ENCODE measurements at places on chromosomes 16 and 17. TPM values are rescaled to one million over a fixed set of nuclear protein-coding genes. Genes with fewer than 3 reads are reported as not detected.

Gene SLFN13
- total RNA-seq: 36.8 TPM

Gene TMEM235
- total RNA-seq: not detected

DNA sequence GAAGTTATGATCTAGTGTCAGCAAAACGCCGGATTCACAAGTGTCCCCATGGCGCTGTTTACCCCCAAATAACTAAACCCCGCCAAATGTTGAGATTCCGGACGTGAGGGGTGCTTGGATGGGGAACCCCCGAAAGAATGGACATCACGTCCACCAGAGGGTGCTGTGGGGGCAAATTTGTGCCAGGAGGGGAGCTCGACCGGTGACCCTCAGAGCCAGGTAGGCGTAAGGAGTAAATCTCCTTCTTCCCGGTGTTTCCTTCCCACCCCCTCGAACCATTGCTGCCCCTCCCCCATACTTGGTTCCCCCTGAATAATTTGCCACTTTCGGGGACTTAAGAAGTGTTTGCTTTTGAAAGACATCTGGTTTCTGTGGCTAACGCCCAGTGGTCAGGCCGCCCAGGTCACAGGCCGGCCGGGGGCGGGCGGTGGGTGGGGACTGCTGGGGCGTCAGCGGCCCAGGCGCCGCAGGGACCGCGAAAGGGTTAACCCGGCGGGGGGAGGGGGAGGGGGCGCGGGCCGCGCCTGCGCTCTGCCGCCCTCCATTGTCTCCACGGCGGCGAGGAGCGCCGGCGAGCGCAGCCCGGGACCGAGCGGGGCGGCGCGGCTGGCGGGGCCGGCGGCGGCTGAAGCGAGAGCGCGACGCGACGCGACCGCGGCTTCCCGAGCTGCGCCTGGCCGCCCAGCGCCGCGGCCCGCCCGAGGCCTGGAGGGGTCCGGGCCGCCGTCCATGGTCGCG, at the start of gene ZNRF1:
ZNRF1 (plus strand) TSS at position 544 of the 738 bp plus-strand sequence. CDS start 648 bp downstream, outside the sequence.
- H3K27me3 ChIP-seq: peaks cover 11% of the 10 kb centered on the region
- peaks cover 38% of the 10 kb centered on the region for H3K4me1 ChIP-seq
- peak; percentile 93 for DNase-seq
- peaks cover 23% of the 10 kb centered on the region for H3K36me3 ChIP-seq
- peak within 1 kb of the TSS; percentile 96 for H3K4me3 ChIP-seq

DNA sequence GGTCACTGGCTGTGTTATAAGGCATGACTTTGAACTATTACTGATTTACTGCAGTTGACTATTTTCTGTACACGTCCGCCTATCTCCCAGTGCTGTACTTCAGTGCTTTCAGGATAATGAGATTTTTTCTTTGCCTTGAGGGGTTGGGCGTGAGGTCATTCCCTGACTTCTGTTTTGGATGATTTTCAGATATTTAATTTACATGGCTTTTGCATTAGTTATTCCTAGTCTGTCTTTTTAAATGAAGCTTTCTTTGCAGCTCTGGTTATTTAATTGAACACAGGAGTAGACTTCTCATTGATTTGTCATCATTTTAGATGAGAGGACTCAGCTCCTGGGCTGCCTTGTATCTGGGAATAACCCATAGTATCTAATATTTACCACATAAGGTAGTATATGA, 23.7 kb downstream of the WIPF2 start:
- no peak for DNase-seq
- peaks cover 4% of the 10 kb centered on the region for H3K36me3 ChIP-seq
- no peaks in the 10 kb centered on the region for H3K27me3 ChIP-seq
- no peak overlapping the region for H3K4me3 ChIP-seq
- peaks cover 3% of the 10 kb centered on the region for H3K4me1 ChIP-seq

DNA sequence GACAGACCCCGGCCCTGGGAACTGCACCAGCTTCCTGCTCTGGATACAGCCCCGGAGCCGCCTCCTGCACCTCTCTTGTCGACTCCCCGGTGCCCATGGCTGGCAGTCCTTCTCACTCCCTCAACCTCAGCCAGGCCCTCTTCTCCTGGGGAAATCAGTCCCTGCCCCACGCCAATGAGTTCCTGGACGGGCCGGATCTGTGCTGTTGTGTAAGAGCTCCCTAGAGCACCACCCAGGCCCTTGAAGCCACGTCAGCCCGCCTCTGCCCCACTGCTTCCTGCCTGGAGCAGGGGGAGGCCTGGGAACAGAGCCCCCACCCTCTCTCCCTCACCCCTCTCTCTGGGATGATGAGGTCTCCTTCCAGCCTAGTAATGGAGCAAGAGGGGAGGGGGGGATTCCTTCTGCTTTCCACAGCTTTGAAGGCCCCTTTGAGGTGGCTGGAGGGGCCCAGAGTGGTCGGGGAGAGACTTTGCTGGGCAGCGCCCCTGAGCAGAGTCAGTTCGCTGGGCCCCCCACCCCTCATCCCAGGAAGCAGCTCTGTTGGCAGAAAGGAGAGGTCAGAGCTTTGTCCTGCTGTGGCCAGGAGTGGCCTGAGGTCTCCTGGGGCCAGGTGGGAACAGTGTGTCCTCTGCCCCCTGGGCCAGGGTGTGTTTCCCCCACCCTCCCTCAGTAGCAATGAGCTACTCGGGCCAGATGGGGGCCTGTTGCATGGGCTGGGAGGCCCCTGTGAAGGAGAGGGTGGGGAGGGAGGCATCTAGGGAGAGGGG, 3.8 kb downstream of the PRR29 start:
- H3K4me3 ChIP-seq: no peak overlapping the region
- H3K27ac ChIP-seq: no peak overlapping the region
- H3K4me1 ChIP-seq: peaks cover 17% of the 10 kb centered on the region
- no peaks in the 10 kb centered on the region for H3K27me3 ChIP-seq
- no peak for DNase-seq
- peaks cover 30% of the 10 kb centered on the region for H3K36me3 ChIP-seq

Measured in activated CD4-positive, alpha-beta T cell treated with anti-CD3 and anti-CD28 coated beads, Interleukin-2, amount 10 ng/mL, durations not matched to agents 24 days and 14 days (primary cell).